ENCODE measurements at places on chromosomes 11 and 22. TPM values are rescaled to one million over a fixed set of nuclear protein-coding genes. Genes with fewer than 3 reads are reported as not detected.

The CATSPERZ gene
- not detected for total RNA-seq

The TMEM138 gene
- total RNA-seq, result 67.3 TPM

The OR52A1 gene
- total RNA-seq, result not detected

The OR10A2 gene
- not detected for total RNA-seq

The C11orf42 gene
- not detected for total RNA-seq

The OR56A3 gene
- not detected for total RNA-seq

- DNase-seq, result peak; percentile 69
Observed at GRCh38 chr11:111565114-111565720, 24.7 kb downstream of the LAYN start.

GRCh38 chr11:9071692-9072091, 19.7 kb downstream of the SCUBE2 start:
- no peak for DNase-seq

GRCh38 chr22:44330188-44330743, 17.5 kb upstream of the SHISAL1 start:
- no peak for DNase-seq

GRCh38 chr11:10500757-10501684, 40.0 kb downstream of the RNF141 start:
- no peak for DNase-seq

GRCh38 chr11:74221816-74222215, 50.7 kb downstream of the PPME1 start:
- DNase-seq, result no peak

GRCh38 chr11:127268932-127269331, 268.4 kb upstream of the KIRREL3 start:
- DNase-seq, result no peak

DNA sequence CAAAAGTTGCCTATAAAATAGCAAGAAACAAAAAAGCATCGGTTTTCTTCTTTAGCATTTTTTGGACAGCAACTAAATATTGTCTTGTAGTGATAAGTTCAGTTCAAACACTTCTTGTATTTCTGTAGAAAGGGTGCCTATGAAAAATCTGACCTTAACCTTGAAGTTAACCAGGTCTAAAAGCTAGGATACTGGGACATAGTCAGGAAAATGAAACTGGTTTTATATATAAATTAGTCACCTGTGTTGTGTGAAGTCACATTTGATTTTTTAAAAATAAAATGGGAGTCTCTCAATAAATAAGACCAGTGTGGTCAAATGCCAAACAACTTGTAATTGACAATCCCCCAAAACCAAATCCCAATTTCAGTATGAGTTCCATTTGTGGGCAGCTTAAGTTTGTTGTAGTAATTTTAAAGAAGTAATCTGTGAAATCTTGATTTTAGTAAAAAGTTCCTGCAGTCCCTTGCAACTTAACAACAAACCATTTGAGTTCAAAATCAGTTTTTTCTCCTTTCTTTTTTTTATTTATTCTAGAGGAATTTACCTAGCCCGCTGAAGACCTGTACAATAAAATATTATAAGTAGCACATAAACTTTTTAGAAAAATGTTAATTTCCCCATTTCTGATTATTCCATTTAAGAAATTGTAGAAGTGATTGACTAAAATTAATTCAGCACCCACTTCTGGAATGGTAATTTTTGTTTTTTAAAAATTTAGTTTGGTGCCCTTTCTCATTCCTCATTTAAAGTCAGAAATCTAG, 84.5 kb upstream of the PPARA start:
- DNase-seq, result no peak

- no peak for DNase-seq
Observed at GRCh38 chr22:25125693-25126357, 73.8 kb upstream of the CRYBB3 start.

DNA sequence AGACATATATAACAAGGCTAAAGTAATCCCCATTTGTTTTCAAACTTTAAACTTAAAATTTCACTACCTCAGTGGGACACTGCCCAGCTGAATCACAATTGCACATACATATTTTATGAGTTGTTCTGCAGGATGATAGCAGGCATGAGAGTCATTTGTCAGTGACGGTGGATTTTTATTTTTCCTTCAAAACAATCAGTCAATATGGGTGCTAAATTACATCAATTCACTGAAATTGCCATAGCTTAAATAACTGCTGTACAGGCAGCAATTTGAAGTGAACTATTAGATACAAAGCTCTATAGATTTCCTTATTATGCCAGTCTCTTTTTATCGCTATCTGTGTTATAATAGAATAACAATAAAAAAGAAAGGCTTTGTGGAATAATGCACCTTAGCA, 784.6 kb upstream of the ANO3 start:
- no peak for DNase-seq

DNA sequence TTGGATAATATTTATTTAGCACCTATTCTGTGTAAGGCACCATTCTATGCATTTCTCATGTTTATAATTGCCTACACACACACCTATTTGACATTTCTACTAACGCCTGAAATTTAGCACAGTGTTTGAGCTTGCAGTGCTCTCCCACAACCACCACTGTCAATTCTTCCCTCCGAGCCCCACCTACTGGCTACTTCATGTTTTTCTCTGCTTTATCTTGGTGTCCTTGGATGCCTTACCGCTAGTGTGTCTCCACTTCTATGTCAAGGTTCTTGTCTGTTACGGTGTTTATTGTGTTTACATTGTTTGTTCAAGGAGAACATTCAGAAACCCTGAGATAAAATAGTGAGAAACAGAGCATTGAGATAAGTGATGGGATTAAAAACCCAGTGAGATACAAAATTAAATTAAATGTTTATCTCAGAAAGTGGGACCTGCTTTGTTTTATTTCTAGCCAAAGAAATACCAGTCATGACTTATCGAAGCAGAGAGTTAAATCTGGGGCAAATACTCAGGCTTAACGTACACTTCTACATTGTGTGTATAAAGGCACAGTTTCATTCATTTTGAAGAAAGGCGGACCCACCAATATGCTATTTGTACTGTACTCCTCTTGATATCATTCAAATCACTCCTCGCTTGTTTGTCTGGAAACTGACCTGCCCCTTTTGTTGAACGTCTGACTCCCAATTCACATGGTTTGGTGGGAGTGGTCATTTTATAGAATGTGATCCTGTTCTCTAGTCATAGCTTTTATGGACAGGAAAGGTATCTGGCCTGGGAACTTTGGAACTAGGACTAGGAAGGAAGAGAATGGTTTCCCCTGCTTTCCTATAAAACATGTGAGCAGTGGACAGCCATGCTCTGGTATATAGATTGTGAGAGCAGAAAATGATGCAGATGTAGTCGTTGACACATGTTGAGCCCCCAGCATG, 39.2 kb upstream of the SLC36A4 start:
- peak; percentile 58 for DNase-seq

DNA sequence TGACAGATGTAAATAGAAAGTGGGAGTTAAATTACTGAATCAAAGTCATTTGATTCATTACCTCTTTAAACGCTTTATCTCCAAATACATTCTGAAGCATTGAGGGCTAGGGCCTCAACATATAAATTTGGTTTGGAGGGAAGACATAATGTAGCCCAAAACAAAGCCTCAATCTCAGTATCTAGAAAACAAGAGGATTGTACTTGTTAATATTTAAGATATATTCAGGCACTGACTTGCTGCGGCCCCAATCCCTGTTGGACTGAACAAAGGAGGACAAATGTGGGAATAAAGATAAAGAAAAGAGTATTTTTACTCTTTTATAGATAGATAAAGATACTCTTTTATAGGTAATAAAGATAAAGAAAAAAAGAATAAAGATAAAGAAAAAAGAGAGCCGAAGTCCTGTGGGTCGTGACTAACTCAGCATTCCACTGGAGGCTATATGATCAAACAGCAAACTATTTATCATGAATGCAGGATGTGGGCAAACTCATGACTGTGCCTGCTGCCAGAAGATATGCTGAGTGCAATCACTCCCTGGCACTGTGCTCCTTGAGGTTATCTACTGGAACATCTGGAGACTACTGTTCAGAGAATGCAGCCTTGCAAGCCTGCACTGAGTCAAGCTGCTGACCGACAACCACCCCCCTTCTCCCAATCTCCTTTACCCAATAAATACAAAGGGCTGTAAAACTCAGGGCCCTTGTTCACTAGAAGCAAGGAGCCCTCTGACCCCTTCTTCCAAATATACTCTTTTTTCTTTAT, 6.9 kb downstream of the OR10V1 start:
- DNase-seq, result peak; percentile 97

DNA sequence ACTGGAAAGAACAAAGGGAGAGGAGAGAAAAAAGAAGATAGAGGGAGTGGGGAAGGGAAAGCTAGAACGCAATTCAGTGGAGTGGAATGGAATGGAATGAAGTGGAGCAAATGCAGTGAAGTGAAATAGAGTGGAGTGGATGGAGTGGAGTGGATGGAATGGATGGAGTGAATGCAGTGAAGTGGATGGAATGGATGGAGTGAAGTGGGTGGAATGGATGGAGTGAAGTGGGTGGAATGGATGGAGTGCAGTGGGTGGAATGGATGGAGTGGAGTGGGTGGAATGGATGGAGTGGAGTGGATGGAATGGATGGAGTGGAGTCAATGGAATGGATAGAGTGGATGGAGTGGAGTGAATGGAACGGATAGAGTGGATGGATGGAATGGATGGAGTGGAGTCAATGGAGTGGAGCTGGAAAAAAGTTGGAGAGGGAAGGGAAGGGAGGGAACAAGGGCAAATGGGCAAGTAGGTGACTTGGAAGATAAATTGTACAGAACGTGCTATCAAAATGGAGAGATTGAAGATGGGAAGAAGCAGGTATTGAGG, 13.9 kb downstream of the IFITM10 start:
- peak; percentile 39 for DNase-seq

- DNase-seq, result no peak
Observed at GRCh38 chr11:69884751-69885150, 65.5 kb upstream of the FGF3 start.

- peak; percentile 46 for DNase-seq
Observed at GRCh38 chr11:35688023-35688422, 25.4 kb downstream of the TRIM44 start.

- DNase-seq, result no peak
Observed at GRCh38 chr11:8971196-8971923, 7.1 kb upstream of the TMEM9B start.

- no peak for DNase-seq
Observed at GRCh38 chr11:68470304-68470811, 9.8 kb downstream of the PPP6R3 start.

DNA sequence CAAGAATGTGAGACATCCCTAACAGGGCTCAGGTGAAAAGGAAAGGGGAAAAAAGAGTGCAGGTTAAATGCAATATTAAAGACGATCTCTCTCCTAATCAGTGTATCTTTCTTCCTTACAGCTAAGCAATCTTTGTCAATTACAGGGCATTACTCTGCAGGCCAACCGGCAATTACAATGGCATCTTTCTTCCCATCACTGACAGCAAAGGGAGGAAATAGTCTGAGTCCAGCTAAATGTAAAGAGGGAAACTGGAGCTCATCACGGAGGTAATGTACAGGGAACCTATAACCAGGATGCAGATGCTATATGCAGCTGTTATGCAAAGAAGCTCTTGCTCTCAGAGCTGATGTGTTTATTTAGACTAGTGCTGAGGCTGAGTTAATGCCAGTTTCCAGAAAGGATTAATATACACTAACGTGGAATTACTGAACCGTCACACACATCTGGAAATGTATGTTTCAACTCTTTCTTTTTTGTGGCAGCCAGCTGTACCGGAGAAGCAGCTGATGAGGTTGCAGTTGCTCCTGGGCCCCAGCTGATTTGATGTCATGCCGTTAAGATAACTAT, 121.6 kb downstream of the KIRREL3 start:
- no peak for DNase-seq

DNA sequence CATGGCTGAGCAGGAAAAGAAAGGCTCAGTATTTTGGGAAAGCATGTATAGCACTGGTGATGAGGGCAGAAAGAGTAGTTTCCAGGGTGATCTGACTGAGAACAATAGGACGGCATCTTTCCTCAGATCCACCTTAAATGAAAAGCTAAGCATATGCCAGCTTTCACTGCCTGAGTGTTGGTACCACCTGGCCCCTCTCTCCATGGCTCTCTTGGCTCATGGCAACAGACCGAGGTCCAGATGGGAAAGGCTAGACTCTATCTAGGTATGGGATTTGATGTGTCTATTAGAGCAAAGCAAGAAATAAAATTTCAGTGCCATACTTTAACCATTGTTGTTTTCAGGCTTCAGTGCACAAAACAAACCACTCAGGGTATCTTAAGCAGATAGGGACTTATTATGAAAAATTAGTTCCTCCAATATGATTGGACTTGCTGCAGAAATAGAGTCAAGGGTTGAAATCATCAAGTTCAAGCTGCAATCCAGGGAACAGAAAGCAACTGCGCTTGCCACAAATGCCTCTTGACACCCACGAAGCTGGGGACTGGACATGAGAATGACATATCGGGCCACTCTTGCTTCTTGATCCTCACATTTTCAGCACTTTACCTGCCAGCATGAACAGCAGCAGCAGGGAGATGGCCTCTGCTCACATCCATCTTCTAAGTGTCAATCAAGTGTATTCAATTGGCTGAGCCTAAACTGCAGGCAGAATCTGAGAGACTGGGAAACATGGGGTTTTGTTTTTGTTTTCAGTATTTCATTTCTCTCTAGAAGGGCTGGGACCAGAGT, 64.0 kb upstream of the SNX19 start:
- no peak for DNase-seq

GRCh38 chr22:21714786-21715185, 20.8 kb downstream of the YPEL1 start:
- no peak for DNase-seq

DNA sequence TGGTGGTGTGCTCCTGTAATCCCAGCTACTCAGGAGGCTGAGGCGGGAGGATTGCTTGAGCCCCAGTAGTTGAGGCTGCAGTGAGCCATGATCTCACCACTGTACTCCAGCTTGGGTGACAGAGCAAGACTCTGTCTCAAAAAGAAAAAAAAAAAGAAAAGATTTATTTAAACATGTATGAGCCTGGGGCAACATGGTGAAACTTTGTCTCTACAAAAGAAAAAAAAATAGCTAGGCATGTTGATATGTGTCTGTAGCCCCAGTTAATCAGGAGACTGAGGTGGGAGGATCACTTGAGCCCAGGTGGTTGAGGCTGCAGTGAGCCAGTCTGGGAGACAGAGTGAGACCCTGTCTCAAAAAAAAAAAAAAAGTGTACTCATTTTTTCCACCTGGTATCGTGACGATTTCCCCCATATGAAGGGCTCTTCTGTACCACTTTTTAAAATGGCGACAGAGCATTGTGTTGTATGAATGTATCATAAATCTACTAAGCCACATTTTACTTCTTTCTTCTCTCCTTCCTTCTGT, 16.4 kb upstream of the KCTD14 start:
- DNase-seq, result peak; percentile 37

GRCh38 chr11:115503083-115503885, 931 bp downstream of the CADM1 start:
- DNase-seq, result peak; percentile 79

DNA sequence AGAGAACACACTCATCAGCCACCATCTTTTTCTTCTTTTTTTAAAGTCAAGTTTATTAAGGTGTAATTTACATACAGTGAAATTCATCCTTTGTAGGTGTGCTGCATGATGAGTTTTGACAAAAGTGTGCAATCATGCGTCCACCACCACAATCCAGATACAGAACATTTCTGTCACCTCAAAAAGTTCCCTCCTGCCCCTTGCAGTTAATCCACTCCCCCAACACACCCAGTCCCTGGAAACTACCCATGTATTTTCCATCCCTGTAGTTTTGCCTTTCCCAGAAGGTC, 126.7 kb downstream of the HIPK3 start:
- no peak for DNase-seq

Measured in M059J (cell line).